ENCODE measurements at places on chromosomes 16 and 17. TPM values are rescaled to one million over a fixed set of nuclear protein-coding genes. Genes with fewer than 3 reads are reported as not detected.

- no peak for DNase-seq
Observed at GRCh38 chr17:11814655-11815262, 182.5 kb downstream of the ZNF18 start.

- DNase-seq: no peak
Observed at GRCh38 chr16:28321700-28322411, 29.5 kb downstream of the SBK1 start.

GRCh38 chr17:18139949-18140348 is 31.4 kb downstream of the MYO15A start:
- no peak for DNase-seq

GRCh38 chr17:15119968-15120367 is 145.2 kb downstream of the PMP22 start:
- no peak for DNase-seq

GRCh38 chr16:83602761-83603722 is 204.7 kb upstream of the HSBP1 start:
- DNase-seq: no peak

The SHBG gene
- not detected for total RNA-seq

The C17orf100 gene
- not detected for total RNA-seq

The KIAA0753 gene
- total RNA-seq: 5.3 TPM

The TBC1D3E gene
- not detected for total RNA-seq
